ENCODE measurements at places on chromosomes 1 and 21. TPM values are rescaled to one million over a fixed set of nuclear protein-coding genes. Genes with fewer than 3 reads are reported as not detected.

The LCE1F gene
- not detected for total RNA-seq

The FAAH gene
- 1.1 TPM for total RNA-seq

The KCNK2 gene
- 0.08 TPM for total RNA-seq

The ST6GALNAC3 gene
- total RNA-seq, result 0.61 TPM

The PCBP3 gene
- total RNA-seq, result 0.98 TPM

The COL24A1 gene
- 0.05 TPM for total RNA-seq

The CCDC17 gene
- 0.26 TPM for total RNA-seq

The TSEN15 gene
- total RNA-seq, result 31.1 TPM

The KISS1 gene
- total RNA-seq, result 0.38 TPM

The ANKRD34A gene
- total RNA-seq, result 0.23 TPM

The C1QC gene
- total RNA-seq, result not detected

The PTGFR gene
- total RNA-seq, result not detected

The LCE4A gene
- not detected for total RNA-seq

The CDC20 gene
- 179 TPM for total RNA-seq

The SLAMF1 gene
- total RNA-seq, result not detected

The LRRC71 gene
- 0.15 TPM for total RNA-seq

The AXDND1 gene
- total RNA-seq, result 0.17 TPM

The SNAP47 gene
- total RNA-seq, result 27.1 TPM

The COL8A2 gene
- 0.10 TPM for total RNA-seq

The TSSK3 gene
- total RNA-seq, result 0.29 TPM

The TLR5 gene
- total RNA-seq, result 0.13 TPM

The FALEC gene
- total RNA-seq, result 0.33 TPM

The RSPO1 gene
- 0.10 TPM for total RNA-seq

The KRTAP7-1 gene
- not detected for total RNA-seq

The CFAP74 gene
- total RNA-seq, result 0.06 TPM

The SAMD11 gene
- total RNA-seq, result 21.2 TPM

The OXCT2 gene
- total RNA-seq, result 0.61 TPM

Measured in A549 treated with AZD2906 at 1 μM for 4 hours (cell line).